ENCODE measurements at places on chromosomes 1 and 21.

GRCh38 chr1:9792156-9793042, 31.4 kb downstream of the CLSTN1 start:
- peak; percentile 51 for DNase-seq

- no peak for DNase-seq
Observed at GRCh38 chr1:15540186-15540585, 13.5 kb downstream of the DNAJC16 start.

DNA sequence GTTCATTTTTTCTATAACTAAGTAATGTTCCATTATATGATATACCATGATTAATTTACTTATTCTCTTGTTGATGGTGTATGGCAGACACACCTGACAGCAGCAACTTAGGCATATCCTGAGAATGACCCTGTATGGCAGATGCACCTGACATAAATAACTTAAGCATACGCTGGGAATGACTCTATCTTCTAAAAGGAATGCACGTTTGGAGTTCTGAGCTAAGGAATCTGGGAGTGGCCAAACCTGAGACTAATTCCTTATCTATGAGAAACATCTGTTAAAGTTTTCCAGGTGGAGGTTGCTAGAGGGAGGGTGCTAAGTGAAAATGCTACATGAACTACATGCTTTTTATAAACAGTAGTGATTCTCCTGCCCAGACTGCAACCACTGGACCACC, 96.7 kb upstream of the RGS18 start:
- DNase-seq, result no peak

- no peak for DNase-seq
Observed at GRCh38 chr21:28884481-28884880, 108.2 kb downstream of the LTN1 start.

GRCh38 chr1:9009438-9010370, 16.5 kb downstream of the SLC2A7 start:
- DNase-seq, result no peak

GRCh38 chr21:39483917-39484316, 32.1 kb downstream of the SH3BGR start:
- DNase-seq, result no peak

DNA sequence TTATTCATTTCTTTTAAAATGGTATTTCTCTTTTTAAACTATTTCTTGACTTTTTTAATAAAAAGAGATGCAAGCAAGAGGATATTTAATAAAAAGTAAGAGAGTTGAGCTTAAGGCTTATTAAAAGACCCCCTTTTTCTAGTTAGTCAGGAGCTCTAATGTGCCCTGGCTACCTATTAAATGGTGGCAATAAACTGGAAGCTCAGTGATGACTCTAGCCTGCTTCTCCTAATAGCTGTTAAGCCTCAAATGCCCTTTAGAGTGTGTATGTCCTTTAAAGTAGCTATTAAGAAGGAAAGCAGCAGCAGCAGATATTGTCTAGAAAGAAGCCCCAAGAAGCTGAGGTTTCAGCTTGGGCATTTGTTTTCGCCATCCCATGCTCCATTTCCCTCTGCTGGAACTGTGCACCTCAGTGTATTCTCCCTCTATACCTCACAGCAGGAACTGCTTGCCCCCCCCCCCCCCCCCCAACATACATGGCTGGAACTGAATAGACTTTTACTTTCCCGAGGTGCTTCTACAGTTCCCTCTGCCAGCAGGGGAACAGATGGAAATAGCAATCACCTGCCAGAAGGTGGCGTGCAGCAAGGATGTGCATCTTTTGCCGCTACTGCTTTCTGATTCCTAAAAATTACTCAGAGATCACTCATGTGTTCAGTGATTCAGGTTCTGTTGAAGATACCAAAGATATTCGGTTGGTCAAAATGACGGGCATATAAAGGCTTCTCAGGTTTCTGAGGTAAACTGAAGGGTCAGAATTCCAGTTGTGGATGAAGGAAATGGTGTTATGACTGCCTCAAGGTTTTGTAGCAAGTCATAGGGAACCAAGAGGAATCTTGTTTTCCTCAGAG, 2.5 kb downstream of the RGS4 start:
- DNase-seq, result peak; percentile 82

GRCh38 chr1:171210355-171210754, 25.3 kb downstream of the FMO2 start:
- no peak for DNase-seq

GRCh38 chr1:21680918-21681317, 11.8 kb upstream of the RAP1GAP start:
- no peak for DNase-seq

DNA sequence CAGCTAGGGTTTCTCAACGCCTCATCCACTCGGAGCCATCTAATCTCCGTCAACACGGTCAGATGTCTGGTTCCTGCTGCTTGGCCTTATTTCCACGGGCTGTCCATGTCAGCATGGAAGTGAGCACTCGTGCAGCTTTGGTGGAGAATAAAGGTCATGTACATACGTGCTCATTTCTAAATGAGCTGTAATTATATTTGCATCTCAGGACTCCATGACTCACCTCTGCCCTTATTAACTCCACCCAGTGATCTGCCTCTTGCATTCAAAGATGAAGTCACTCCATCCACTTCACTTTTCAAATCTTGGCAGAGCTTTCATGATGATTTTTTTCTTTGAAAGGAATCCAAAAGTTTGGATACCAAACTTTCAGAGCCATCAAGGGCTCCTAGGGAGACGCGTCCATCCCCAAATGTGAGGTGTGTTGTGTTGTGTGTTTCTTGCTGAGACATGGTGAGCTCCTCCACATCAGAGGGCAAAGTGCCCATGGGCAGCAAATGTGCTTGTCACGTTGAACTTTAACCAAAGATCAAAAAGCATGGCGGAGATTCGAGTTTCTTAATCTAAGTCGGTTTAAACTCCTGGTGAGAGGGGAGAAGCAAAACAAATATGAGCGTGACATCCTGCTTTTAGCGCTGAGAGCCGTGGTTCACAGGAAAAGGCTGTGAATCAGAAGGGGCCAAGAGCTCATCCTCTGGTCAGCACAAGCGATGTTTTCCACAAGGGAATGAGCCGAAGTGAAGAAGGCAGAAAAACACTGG, 68.6 kb upstream of the ERRFI1 start:
- no peak for DNase-seq

DNA sequence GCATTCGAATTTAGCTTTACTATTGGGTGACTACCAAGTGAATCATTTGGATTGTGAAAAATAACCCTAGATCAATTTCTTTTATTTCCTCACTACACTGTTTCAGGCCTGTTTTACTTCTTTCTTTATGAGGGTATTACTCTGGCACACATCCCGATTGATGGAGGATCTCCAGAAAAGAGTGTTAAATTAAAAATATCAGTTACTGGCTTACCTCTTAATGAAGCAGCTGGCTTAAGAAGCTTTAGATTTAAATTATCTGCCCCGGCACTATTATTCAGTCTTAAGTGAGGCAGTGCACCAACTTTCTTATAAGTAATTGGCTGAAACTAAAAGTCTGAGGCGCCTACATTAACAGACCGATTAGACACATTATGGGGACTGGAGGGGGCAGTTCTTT, 1097.4 kb downstream of the TTLL7 start:
- no peak for DNase-seq

DNA sequence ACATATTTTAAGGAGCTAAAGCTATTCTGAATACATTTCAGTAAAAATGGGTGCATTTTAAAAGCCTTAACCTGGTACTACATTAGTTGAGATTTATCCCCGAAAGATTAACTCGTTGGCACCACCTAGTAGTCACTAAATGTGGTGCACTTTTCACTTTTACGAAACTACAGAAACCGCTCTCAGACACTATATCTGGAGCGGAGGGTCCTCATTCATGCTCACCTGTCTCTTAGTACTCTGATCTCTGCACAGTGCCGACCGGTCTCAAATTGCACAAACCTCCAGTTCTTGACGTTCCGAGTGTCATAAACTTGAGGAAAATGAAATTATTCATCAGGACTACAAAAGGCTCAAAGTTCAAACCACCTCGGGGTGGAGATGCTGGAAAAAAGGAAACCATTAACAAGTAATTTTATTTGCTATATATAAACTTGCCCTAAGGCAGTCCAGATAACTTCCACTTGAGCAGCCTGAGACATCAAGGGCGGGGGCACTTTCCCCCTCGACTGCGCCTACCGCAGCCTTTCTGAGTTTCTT, 722 bp downstream of the LZIC start:
- DNase-seq, result peak; percentile 6

GRCh38 chr1:44707959-44708831, 22.8 kb downstream of the RNU5D-1 start:
- peak; percentile 24 for DNase-seq

- no peak for DNase-seq
Observed at GRCh38 chr1:65526049-65526556, 105.6 kb downstream of the LEPR start.

DNA sequence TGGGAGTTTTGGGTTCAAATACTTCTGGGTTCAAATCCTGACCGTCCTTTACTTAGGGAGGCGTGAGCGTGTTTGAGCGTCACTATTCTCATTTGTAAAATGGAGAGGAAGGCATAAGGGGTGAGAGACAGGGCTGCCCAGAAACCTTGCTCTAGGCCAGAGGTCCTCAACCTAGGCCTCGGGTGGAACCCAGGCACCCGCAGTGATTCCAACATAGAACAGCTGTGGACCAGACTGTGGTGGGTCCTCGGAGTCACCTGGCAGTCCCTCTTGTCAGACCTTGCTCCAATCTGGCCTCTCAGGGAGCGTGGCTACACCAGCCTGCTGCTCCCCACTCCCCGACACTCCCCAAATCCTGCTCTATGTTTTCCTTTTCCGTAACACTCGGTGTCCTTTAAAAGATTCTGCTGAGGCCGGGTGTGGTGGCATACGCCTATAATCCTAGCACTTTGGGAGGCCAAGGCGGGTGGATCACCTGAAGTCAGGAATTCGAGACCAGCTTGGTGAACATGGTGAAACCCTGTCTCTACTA, 116.4 kb downstream of the PGBD5 start:
- DNase-seq, result no peak

GRCh38 chr21:42489006-42489563, 6.9 kb downstream of the RSPH1 start:
- DNase-seq, result no peak

- no peak for DNase-seq
Observed at GRCh38 chr1:159992161-159992560, 38.1 kb upstream of the SLAMF9 start.

DNA sequence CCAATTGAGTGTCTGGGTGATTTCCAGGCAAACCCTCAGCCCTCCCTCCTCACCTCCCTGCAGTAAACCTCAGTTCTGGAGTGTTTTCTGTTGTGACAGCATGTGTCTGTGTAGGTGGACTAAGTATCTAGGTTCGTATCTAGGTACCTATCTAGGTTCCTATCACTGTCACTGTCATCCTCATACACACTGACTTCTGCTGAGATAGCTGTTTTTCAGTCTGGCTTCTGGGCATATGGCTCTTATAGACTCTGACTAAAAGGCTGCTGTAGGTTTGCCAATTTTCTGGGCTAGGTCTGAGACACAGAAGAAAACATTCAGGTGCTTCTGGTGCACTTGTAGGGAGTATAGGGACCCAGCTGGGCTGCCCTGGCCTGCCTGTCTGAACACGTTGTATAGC, 8.1 kb upstream of the TRIM67 start:
- DNase-seq, result no peak

- DNase-seq, result no peak
Observed at GRCh38 chr1:226123212-226123560, 60.7 kb downstream of the H3-3A start.

GRCh38 chr1:158371188-158371953, 17.7 kb downstream of the CD1E start:
- DNase-seq, result no peak
